ENCODE measurements at places on chromosomes 12 and 14. TPM values are rescaled to one million over a fixed set of nuclear protein-coding genes. Genes with fewer than 3 reads are reported as not detected.
A peak's percentile ranks its signal among the peaks of the same experiment; 100 is the strongest.

DNA sequence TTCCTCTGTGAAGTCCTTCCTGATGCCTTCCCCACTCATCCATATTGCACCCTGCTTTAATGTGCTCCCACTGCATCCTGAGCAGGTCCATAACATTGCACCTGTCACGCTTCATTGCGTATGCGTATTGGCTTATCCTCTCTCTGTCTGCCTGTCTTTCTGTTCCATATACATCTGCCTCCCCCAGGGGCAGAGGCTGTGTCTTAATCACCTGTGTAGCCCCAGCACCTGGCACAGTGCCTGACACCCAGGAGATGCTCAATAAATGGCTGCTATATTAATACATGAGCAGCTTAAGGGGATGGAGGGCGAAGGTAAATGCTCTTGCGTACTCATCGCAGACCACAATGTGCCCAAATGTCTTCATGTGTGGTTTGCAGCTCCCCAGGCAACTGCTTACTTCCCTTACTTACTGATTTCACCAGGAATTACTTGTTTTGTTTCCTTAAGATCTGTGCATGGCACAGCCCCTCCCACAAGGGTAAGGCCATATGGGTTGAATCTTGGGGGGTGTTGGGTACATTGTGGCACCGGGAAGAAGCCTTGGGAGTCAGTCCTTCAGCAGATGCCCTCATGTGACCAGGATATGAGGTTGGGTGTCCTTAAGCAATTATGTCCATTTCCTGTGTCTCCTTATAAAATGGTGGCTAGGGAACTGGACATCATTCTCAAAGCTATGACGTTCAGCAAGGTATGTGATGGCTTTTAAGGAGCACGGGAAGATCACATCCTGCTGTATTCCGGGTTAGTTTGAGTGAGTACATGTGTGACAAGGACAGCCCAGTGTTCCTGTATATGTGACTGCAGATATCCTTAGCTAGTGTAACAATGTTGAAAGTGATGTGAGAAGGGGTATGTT lies 848 bp upstream of the CPNE6 start:
- H3K27ac ChIP-seq: no peak overlapping the region
- no peaks in the 10 kb centered on the region for H3K36me3 ChIP-seq
- no peak for DNase-seq
- no peaks in the 10 kb centered on the region for H3K27me3 ChIP-seq

- H3K27ac ChIP-seq: no peak overlapping the region
- no peak overlapping the region for H3K4me3 ChIP-seq
- DNase-seq: no peak
These were observed 64.7 kb downstream of the IPO8 start for GRCh38 chr12:30630979-30631285.

DNA sequence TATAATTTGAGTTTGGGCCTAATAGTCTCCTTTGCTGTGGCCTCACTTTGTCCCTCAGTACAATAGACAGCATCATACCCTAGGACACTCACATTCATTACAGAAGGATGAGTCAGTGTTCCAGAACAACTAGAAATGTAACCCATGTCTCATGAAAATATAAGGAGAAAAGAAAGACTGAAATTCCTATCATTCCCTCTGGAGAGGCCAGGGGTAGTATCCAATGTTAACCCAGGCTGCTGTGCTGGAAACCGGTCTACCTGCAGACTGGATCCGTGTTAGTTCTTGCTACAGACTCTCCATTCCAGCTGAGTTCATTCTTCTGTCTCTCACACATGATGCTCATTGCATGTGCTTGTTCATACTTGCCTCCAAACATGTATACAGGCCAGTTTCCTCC lies 75.8 kb upstream of the HOXC13 start:
- no peak for DNase-seq
- H3K4me1 ChIP-seq: no peaks in the 10 kb centered on the region
- H3K27me3 ChIP-seq: no peaks in the 10 kb centered on the region
- no peak overlapping the region for H3K4me3 ChIP-seq

DNA sequence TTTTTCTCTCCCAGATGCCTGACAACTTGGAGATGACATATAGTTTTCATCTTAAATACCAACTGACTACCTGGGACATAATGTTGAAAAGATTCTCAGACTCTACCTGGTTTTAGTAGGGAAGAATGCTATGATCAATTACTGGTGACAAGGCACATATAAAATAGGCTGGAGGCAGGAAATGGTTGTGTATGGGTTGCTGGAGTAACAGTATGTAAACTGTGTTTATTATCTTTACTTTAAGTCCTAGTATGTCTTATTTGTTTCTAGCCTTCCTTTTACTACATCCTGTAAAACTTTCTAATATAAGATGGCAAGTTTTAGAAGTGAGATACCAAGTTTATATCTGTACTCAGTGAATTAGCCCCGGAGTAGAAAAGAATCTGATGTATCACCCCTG lies 98.1 kb downstream of the NUBPL start:
- DNase-seq: no peak
- no peaks in the 10 kb centered on the region for H3K36me3 ChIP-seq
- no peaks in the 10 kb centered on the region for H3K27me3 ChIP-seq
- no peak overlapping the region for H3K4me3 ChIP-seq

DNA sequence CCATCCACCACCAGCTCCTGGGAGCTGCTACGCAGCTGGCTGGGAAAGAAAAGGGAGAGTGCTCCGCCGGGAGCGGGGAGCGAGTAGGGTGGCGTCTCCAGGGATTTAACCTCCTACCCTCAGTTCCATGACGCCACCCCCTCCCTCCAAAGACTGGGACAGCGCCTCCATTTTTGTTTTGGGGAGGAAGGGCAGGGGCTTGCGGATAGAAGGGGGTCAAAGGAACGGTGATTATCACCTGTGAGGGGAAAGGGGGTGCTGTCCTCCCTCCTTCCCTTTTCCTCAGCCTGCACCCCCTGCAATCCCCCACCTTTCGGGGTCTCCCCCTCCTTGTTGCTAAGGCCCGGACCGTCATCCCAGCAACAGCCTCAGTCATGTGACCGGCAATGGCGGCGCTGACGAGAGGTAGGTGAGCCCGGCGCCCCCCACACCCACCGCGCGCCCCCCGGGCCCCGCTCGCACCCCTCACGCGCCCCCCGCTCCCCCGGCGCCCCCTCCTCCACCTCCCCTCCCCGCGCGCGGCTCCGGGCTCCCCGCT lies at the start of gene DTX3:
Gene DTX3, plus strand, starts transcription at position 371 of the 538 bp plus-strand sequence. CDS start 1,694 bp downstream, outside the sequence.
- peaks cover 5% of the 10 kb centered on the region for H3K27me3 ChIP-seq
- H3K4me3 ChIP-seq: peak within 1 kb of the TSS; percentile 64
- peaks cover 30% of the 10 kb centered on the region for H3K36me3 ChIP-seq
- peaks cover 13% of the 10 kb centered on the region for H3K4me1 ChIP-seq
- DNase-seq: no peak

Gene OR6C4
- total RNA-seq: not detected

Gene PIK3C2G
- 0.39 TPM for total RNA-seq

Gene EXOC3L4
- total RNA-seq: 7.6 TPM

All from upper lobe of left lung (tissue), 6 donors.